Activated naive CD4-positive, alpha-beta T cell treated with anti-CD3 and anti-CD28 coated beads for 36 hours (primary cell): ENCODE measurements at places on chromosomes 2 and 18. TPM values are rescaled to one million over a fixed set of nuclear protein-coding genes. Genes with fewer than 3 reads are reported as not detected.

DOK6 gene
- not detected for total RNA-seq

BCL2L11 gene
- 11.5 TPM for total RNA-seq

GRCh38 chr2:213261237-213261636 lies 23.0 kb upstream of the SPAG16 start:
- H3K4me1 ChIP-seq: no peaks in the 10 kb centered on the region
- H3K27ac ChIP-seq: no peak overlapping the region
- H3K27me3 ChIP-seq: no peaks in the 10 kb centered on the region
- H3K36me3 ChIP-seq: no peaks in the 10 kb centered on the region
- no peak overlapping the region for H3K4me3 ChIP-seq

- no peak for DNase-seq
- H3K4me1 ChIP-seq: peaks cover 11% of the 10 kb centered on the region
- H3K27me3 ChIP-seq: no peaks in the 10 kb centered on the region
- peaks cover 7% of the 10 kb centered on the region for H3K36me3 ChIP-seq
These were observed 31.8 kb downstream of the MBD5 start for GRCh38 chr2:148052687-148053086.

DNA sequence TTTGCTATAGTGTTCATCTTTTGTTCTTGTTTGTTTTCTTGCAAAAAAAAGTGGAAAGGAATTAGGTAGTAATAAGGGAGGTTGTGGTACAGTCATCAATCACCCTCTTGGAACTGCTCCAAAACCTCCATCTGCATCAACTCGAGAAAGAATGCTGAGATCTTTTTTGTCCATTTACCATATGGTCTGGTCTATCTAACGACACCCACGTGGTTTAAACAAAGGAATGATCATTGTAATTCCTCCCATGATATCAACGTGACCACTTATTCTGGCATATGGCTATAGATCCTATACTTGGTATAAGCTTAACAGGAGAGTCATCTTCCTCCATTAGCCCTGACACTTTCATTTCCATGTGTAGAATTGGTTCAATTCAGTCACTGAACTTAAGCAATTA lies 1025.3 kb upstream of the NXPH2 start:
- H3K4me3 ChIP-seq: no peak overlapping the region
- no peaks in the 10 kb centered on the region for H3K36me3 ChIP-seq
- no peak for DNase-seq
- no peak overlapping the region for H3K27ac ChIP-seq
- no peaks in the 10 kb centered on the region for H3K4me1 ChIP-seq

DNA sequence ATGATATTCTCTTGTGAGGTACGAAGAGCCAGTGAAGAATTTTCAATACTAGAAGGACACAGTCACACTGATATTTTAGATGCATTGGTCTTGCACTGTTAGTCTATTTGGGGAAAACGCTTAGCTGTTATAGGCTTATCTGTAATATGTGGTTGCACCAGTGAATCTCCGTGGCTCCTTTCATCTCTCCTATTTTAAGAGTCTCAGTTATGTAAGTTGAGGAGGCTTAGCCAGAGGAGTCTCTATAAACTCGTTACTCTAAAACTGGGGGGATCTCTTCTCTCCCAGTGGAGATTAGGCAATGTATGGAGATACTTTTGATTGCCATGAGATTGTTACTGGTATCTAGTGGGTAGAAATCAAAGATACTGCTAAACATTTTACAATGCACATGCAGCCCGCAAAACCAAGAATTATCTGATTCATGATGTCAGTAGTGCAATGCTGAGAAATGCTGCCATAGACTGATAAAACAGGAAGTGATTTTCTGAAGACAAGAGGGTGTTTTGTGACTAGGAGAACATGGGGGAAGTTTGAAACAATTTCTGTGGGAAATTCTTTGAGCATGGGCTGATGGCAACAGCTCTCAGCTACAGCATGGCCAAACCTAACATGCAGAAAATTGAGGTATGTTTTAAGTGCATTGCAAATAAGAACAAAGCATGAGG lies 339.1 kb downstream of the SOX11 start:
- H3K4me3 ChIP-seq: no peak overlapping the region
- H3K4me1 ChIP-seq: no peaks in the 10 kb centered on the region
- H3K27me3 ChIP-seq: no peaks in the 10 kb centered on the region

- no peaks in the 10 kb centered on the region for H3K4me1 ChIP-seq
- H3K36me3 ChIP-seq: no peaks in the 10 kb centered on the region
- no peak overlapping the region for H3K27ac ChIP-seq
- no peaks in the 10 kb centered on the region for H3K27me3 ChIP-seq
These were observed 120.2 kb downstream of the PTGR3 start for GRCh38 chr18:75088622-75089211.

DNA sequence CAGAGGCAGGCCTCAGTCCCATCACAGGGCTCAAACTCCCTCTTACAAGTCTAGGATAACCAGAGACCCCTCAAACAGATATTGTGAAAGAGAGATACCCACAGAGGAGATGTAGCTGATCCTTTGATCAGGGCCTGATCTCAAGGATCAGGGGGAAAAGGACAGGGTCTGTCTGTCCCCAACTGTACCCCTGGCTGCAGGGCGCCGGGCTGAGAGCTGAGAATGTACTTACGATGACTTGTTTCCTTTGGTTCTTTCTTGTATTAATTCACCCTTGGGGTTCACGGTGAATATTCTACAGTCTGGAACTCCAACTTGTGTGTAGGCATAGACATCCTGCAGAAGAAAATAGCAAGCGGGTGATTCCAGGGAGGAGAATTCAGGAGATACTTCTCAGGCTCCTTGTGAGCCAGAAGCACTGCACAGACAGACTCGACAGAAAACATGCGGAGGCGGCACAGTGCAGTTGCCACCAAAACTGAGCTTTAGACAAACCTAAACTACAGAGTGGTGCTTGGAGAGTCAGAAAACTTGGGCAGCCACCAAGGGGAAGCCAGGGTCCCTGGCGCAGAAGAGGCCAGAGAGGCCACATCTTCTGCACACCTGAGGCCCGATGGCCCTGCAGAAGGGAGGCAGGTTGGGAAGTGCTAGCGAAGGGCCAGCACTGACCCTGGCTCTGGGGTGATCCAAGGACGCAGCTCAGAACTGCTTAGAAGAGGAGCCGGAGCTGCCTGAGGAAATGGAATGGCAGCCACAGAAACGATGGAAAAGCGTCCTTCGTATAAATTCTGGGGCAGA lies 73.9 kb downstream of the EMILIN2 start:
- no peak for DNase-seq
- H3K27ac ChIP-seq: peak overlapping the region; percentile 36
- H3K27me3 ChIP-seq: no peaks in the 10 kb centered on the region
- peaks cover 18% of the 10 kb centered on the region for H3K4me1 ChIP-seq
- H3K4me3 ChIP-seq: no peak overlapping the region

RAD51AP2 gene
- total RNA-seq: not detected

GRCh38 chr2:53787614-53788289 lies 908 bp downstream of the ERLEC1 start:
- DNase-seq: peak; percentile 31
- peak overlapping the region; percentile 95 for H3K4me3 ChIP-seq

PHLPP1 gene
- total RNA-seq: 6.5 TPM

DNA sequence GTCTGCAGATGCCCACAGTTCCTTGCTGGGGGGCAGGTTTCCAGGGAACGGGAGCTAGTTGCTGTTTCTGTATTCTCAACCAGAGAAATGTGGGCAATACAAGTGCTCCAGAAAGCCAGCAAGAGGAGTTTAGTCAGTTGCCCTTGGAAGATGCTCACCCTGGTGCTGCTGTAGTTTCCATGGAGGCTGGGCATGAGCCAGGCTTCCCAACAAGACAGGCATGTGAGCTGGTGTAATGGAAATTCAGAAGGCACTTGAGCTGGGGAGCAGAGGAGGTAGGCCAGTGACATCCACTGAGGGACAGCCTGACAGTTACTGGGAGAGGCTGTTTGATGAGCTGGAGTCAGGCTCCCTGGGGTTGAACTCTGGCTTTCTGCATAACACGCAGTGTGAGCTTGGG lies 7.7 kb downstream of the HK2 start:
- DNase-seq: no peak
- peak overlapping the region; percentile 73 for H3K27ac ChIP-seq
- H3K36me3 ChIP-seq: peaks cover 21% of the 10 kb centered on the region
- peaks cover 89% of the 10 kb centered on the region for H3K4me1 ChIP-seq
- H3K27me3 ChIP-seq: no peaks in the 10 kb centered on the region

DNA sequence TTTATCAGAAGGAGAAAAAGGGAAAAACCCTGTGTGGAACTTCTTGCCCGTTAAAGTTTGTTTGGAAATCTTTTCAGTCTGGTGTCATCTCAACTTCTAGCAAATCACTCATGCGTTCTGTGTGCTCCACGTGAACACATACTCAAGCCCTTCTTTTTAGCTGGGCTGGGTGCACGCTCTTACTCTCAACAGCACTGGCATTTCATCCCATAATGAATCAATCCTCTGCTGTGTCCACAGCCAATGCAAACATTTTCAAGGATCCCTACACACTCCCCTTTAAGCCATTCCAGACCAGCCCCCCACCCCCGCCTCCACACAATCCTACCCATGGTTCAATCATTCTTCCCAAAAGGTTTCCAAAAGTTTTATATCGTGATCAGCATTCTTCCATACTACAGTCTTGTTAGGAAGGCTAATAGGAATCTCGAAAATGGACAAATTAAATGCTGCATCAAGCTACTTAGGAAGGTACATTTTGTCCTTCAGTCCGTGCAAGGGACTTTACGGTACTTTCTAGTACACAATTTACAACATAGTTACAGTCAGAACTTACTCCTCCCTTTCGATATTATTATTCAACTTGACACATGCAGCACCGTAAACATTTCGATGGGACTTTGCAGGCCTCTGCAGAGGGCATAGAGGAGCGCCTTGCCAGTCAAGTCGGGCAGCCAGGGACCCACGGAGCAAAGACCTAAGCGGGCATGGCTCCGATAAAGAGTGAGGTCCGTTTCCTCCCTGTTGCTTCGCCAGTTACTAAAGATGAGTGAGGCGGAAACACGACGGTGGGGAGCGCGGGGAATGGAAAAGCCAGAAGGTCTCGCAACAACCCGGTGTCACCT lies 1.4 kb downstream of the PTGR3 start:
- H3K4me3 ChIP-seq: peak overlapping the region; percentile 84
- H3K27me3 ChIP-seq: peaks cover 12% of the 10 kb centered on the region
- peak overlapping the region; percentile 86 for H3K27ac ChIP-seq
- H3K4me1 ChIP-seq: peaks cover 38% of the 10 kb centered on the region
- peak; percentile 61 for DNase-seq
- peaks cover 8% of the 10 kb centered on the region for H3K36me3 ChIP-seq

DNA sequence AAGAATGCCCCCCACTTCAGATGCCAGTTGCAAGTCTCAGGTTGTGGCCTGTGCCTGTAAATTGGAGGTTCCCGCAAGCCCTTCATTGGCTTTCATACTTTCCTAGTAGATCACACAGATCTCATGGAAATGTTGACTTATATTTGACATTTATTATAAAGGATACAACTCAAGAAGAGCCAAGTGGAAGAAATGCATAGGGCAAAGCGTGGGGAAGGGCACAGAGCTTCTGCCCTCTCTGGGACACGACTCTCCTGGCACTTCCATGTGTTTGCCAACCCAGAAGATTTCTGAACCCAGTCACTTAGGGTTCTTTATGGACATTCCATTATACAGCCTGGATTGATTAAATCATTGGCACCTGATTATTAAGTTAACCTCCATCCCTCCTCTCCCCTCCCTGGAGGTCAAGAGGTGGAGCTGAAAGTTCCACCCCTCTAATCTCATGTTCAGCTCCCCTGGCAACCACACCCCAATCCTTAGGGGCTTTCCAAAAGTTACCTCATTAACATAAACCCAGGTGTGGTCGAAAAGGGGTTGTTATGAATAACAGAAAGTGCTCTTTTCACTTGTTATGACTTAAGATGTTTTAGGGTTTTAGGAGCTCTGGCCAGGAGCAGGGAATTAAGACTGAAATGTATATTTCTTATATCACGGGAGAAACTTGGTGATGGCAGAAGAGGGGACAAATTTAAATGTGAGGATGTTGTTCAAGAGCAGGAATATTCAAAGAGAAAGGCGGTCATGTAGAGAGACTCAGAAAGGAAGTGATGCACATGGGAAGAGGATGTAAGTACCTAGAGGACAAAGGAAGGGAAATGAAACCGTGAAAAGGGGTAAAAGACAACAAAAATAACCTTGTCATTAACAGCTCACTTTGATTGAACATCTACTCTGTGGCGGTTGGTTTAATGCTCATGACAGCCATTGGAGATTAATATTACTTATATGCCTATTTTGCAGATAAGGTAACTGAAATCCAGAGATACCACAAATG lies 31.8 kb downstream of the SP100 start:
- H3K36me3 ChIP-seq: peaks cover 75% of the 10 kb centered on the region
- H3K4me1 ChIP-seq: peaks cover 50% of the 10 kb centered on the region
- no peaks in the 10 kb centered on the region for H3K27me3 ChIP-seq
- peak; percentile 60 for DNase-seq
- peak overlapping the region; percentile 89 for H3K27ac ChIP-seq

DNA sequence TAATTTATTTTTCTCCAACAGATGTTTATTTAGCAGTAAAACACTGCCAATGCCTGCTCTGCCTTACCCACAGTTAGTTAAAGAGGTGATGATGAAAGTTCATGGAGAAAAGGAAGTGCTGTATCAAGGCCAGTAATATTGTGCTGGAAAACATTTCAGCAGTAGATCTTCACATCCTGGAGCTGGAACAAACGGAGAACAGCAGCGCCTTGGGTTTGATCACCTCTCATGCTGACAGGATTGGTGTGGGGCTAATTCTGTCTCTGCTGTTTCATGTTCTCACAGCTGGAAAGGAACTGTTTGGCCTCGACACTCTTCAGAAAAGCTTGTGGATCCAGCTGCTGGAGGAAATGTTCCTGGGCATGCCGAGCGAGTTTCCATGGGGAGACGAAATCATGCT lies 61.5 kb upstream of the RPE start:
- no peak for DNase-seq
- H3K27ac ChIP-seq: no peak overlapping the region
- peaks cover 10% of the 10 kb centered on the region for H3K27me3 ChIP-seq
- H3K4me3 ChIP-seq: no peak overlapping the region

- no peak overlapping the region for H3K4me3 ChIP-seq
- peaks cover 12% of the 10 kb centered on the region for H3K27me3 ChIP-seq
- H3K36me3 ChIP-seq: no peaks in the 10 kb centered on the region
- H3K27ac ChIP-seq: no peak overlapping the region
- DNase-seq: no peak
- H3K4me1 ChIP-seq: peaks cover 7% of the 10 kb centered on the region
These were observed 34.4 kb downstream of the CYP27C1 start for GRCh38 chr2:127185705-127186104.

- no peak overlapping the region for H3K27ac ChIP-seq
- H3K36me3 ChIP-seq: no peaks in the 10 kb centered on the region
- no peaks in the 10 kb centered on the region for H3K27me3 ChIP-seq
- H3K4me3 ChIP-seq: no peak overlapping the region
- no peaks in the 10 kb centered on the region for H3K4me1 ChIP-seq
These were observed 201.6 kb downstream of the IKZF2 start for GRCh38 chr2:212949786-212950185.

GRCh38 chr2:200350850-200351285 lies 44.4 kb downstream of the SPATS2L start:
- no peaks in the 10 kb centered on the region for H3K27me3 ChIP-seq
- peak overlapping the region; percentile 2 for H3K27ac ChIP-seq
- H3K36me3 ChIP-seq: no peaks in the 10 kb centered on the region
